ENCODE measurements at places on chromosomes 1 and 21.

DNA sequence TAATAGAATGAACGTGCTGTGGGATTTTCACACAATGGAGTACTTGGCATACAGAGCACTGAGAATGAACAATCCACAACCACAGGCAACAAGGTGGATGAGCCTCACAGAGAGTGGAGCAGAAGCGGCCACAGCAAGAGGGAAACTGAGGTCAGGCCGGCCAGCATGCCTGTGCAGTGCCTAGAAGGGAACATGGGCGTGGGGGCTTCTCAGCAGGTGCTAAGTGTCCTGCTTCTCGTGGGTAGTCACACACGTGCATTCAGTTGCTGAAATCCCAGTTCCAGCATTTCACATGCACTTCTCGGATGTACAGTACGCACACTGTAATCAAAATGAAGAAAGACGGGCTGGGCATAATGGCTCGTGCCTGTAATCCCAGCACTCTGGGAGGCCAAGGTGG is 33.1 kb downstream of the WDR4 start:
- no peak for DNase-seq

DNA sequence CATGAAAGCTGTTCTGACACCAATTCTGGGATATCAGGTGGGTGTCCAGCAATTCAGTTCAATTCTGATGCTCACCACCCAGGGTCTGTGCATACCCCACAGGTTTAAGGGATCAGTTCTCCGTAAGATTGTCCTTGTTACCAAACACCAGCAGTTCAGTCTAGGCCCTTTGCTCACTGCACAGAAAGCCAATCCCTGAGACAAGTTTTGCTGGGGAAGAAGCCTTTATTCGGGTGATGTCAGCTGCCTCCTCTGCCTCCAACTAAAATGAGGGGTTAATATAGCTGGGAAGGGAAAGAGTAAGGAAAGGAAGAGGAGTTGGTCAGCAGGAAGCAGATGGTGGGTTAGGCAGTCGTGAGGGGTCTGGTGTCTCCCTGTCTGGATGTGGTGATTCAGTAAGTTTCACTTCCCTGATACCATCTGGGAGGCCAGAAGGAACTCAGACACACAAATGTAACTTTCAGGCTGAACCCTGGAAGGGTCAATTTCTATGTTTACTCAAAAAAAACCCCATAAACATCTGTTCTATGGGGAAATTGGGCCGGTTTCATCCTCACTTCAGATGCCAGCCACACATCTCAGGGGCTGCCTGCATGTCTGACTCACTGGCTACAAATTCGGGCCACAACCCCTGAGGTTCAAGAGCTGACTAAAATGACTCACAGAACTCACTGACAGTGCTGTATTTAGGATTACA is 83.3 kb upstream of the PGBD5 start:
- no peak for DNase-seq

DNA sequence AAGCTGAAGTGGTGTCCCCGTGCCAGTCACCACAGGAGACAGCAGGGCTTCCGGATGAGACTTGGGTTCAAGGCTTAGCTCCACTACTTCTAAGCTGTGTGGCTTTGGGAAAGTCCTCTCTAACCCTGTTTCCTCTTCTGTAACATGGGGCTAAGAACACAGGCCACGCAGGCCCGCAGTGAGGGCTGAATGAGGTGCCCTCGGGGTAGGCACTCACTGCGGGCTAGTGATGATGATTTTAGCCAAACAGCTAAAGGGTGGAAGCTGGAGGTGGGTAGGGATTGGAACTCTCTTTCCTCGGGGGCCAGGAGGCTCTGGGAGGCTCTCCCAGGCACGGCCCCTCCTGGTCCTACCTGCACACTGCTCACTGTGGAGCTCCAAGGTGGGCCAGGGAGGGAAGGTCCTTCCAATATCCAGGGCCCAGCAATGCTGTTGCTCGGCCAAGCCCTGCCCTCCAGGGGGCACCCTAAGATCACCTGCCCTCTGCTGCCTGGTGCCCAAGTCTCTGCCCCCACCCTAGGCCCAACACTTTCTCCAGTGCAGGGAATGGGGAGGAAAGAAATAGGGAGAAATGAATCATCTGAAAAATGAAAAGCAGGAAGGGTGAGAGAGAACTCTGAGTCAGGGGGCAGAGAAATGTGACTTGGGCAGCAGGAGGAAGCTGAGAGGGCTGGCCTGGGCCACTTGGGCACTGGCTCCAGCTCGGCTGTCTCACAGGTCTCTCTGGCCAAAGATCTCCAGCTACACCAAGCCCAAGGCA is 19.2 kb upstream of the EVA1B start:
- DNase-seq = no peak

DNA sequence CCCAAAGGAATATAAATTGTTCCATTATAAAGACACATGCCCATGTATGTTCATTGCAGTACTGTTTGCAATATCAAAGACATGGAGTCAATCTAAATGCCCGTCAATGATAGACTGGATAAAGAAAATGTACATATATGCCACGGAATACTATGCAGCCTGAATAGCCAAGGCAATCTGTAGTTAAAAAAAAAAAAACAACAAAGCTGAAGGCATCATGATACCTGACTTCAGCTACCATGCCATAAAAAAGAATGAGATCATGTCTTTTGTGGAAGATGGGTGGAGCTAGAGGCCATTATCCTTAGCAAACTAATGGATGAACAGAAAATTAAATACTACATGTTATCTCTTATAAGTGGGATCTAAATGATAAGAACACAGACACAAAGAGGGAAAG is 36.0 kb downstream of the GPR88 start:
- no peak for DNase-seq

- no peak for DNase-seq
Measured at GRCh38 chr1:195738966-195739650, 869.1 kb downstream of the KCNT2 start.
